ENCODE measurements at places on chromosomes 13 and 19. TPM values are rescaled to one million over a fixed set of nuclear protein-coding genes. Genes with fewer than 3 reads are reported as not detected.

DNA sequence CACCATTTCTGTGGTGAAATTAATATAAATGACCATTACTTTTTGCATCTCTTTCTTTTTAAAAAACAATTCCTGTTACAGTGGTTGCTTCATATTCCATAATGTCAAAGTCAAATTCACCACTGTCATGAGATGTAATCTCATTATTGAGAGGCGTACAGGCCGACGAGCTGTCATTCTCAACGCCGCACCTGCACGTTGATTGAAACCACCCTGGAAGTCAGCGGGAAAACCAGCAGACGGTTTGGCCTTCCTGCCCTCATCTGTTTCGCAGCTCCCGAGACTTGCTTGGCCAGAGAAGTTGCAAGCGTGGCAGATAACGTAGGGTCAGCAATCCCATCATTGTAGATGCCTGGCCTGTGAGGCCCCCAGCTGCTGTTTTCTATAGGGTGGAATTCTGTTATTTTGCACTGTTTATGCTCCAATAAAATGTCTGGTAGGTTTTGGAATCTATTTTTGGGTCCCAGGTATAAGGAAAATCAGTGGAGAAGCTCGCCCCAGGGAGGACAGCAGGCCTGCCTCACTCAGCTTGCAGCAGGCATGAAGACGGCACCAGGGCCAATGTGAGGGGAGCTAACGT is 153.4 kb downstream of the SOX1 start:
- H3K4me3 ChIP-seq = no peak overlapping the region
- no peak overlapping the region for H3K27ac ChIP-seq
- DNase-seq = no peak
- H3K27me3 ChIP-seq = no peaks in the 10 kb centered on the region
- H3K36me3 ChIP-seq = peaks cover 12% of the 10 kb centered on the region
- H3K4me1 ChIP-seq = no peaks in the 10 kb centered on the region

- no peaks in the 10 kb centered on the region for H3K36me3 ChIP-seq
- H3K4me3 ChIP-seq = no peak overlapping the region
Measured at GRCh38 chr19:17339088-17339741, 1.9 kb downstream of the GTPBP3 start.

GRCh38 chr13:99322297-99323103 is 15.3 kb upstream of the GPR183 start:
- peak; percentile 87 for DNase-seq
- peaks cover 2% of the 10 kb centered on the region for H3K27me3 ChIP-seq
- H3K4me1 ChIP-seq = peaks cover 64% of the 10 kb centered on the region
- peak overlapping the region; percentile 89 for H3K27ac ChIP-seq
- H3K36me3 ChIP-seq = peaks cover 21% of the 10 kb centered on the region
- peak overlapping the region; percentile 43 for H3K4me3 ChIP-seq

DNA sequence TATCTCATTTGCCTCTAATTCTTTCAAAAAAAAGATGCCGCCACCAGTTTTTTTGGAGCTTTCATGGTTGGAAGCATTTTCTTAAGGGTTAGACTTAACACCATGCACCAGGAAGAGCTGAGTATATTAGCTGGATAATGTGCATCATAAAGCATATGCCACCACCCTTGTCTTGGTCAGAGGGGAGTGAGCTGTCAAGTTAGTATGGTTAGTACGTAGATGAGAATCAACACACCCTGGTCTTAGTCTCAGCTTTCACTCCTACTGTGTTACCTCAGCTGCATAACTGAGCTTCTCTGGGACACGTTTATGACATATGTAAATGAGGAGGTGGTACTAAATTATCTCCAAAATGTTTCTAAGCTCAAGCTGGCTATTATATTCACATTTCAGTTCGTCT is 415.6 kb downstream of the DCT start:
- H3K27ac ChIP-seq = no peak overlapping the region
- DNase-seq = no peak
- no peaks in the 10 kb centered on the region for H3K36me3 ChIP-seq
- no peaks in the 10 kb centered on the region for H3K27me3 ChIP-seq

GRCh38 chr19:7663706-7664105 is 5.1 kb upstream of the RETN start:
- H3K4me3 ChIP-seq = no peak overlapping the region
- no peak overlapping the region for H3K27ac ChIP-seq
- H3K27me3 ChIP-seq = peaks cover 25% of the 10 kb centered on the region

Gene ZNF571
- 2.1 TPM for total RNA-seq

Gene ADPRHL1
- total RNA-seq = 1.4 TPM

Gene SULT2A1
- not detected for total RNA-seq

Gene OR7A5
- not detected for total RNA-seq

Gene HSH2D
- not detected for total RNA-seq

Gene KCNJ14
- 0.68 TPM for total RNA-seq

All from HFFc6 (cell line).